ENCODE measurements at places on chromosomes 4 and X.

DNA sequence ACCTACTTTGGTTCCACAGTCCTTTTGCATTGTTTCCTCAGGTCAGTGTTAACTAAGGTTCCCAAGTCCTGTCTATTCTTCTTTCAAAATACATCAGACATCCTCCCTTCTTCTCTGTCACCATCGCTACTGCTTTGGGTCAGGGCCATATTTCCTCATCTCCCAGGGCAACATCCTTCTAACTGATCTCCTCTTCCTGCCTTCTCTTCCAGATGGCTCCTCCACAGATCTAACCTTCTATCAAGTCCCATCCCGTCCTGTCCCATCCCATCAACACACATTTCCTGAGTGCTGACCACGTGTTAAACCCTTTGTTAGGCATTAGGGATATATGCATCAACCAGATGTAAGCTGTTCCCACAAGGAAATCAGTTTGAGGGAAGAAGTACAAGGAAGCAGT lies 25.9 kb downstream of the PLAC1 start:
- DNase-seq = no peak

GRCh38 chr4:45580334-45580733 lies 543.5 kb downstream of the GABRG1 start:
- DNase-seq = no peak

GRCh38 chr4:98619180-98619579 lies 39.2 kb downstream of the TSPAN5 start:
- no peak for DNase-seq

DNA sequence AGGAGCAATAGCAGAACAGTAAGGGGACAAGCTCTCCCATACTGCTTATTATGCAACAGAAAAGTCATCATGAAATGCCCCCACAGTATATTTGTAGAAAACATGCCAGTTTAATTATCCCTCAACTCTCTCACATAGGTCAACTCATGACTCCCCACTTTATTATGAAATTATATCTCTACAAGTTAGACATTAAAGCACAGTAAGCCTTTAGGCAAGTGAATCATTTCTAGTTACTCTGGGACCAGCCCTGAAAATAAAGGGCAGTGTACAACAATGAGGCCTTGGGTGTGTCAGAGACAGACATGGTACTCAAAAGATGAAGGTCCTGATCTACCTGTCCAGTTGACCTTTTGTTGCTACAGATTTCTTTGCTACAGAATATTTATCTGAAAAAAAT lies 191.9 kb downstream of the FBXW7 start:
- no peak for DNase-seq

DNA sequence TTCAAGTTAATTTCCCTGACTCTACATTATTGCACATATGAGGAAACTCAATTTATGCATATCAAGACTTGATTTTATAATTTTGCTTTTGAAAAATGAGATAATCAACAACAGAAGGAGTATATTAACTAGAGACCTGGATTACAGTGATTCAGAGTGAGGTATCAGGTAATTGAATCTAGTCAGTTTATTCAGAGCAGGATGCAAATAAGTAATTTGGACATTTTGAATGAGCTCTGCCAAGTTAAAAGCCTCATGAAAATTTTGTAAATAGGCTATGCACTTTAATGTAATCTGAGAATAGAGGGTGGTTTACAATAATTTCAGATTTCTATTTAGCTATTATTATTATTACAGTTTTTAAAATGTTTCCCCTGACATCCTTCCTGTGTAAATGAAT lies 203.7 kb upstream of the EMCN start:
- DNase-seq = no peak

DNA sequence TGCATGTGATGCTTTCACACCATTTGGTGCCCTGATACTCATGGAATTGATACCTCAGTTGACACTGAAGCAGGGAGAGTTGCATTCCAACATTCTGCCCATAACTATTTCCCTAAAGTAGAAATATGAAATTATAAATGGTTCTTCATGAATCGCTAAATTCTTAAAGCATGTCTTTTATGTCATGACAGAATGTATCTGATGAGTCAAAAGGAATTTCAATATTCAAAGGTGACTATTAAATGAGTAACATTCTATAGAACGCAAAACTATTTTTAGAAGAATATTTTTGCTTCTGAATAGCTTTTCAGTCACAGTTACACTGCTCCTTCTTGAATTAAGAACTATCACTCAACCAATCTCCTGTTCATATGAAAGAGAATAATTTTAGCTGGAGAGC lies 152.8 kb downstream of the ADGRA3 start:
- DNase-seq = no peak

- no peak for DNase-seq
Observed at GRCh38 chr4:132683957-132684356, 465.1 kb upstream of the PCDH10 start.

GRCh38 chr4:26468283-26468949 lies 21.9 kb downstream of the CCKAR start:
- no peak for DNase-seq

DNA sequence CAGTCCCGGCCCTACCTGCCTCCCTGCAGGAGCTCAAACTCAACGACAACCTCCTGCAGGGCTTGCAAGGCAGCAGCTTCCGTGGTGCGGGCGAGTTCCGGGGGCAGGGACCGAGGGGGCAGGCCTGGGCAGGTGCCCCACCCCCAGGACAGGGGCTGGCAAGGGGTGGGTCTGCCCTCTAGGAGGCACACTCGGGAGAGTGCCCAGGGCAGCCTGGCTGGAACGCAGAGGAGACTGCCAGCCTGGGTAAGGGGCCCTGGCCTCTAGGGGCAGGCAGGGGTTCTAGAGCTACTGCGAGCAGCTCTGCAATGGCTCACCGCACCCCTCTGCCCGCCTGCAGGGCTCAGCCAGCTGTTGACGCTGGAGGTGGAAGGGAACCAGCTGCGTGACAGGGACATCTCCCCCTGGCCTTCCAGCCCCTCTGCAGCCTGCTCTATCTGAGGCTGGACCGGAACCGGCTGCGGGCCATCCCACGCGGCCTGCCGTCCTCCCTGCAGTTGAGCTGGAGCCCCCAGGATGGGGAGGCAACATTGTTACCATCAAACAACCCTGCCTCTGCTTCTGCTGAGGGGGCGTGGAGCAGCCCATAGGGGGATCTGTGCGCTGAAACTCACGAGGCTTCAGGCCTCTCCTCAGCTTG lies 12.1 kb upstream of the HAUS7 start:
- DNase-seq = no peak

DNA sequence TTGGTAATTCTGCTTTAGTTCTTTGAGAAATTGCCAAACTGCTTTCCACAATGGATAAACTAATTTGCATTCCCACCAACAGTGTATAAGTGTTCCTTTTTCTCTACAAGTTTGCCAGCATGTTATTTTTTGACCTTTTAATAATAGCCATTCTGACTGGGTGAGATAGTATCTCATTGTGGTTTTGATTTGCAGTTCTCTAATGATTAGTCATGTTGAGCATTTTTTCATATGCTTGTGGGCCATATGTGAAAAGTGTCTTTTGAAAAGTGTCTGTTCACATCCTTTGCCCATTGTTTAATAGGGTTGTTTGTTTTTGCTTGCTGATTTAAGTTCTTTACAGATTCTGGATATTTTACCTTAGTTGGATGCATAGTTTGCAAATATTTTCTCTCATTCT lies 25.9 kb downstream of the ENPEP start:
- no peak for DNase-seq

- no peak for DNase-seq
Observed at GRCh38 chr4:17758485-17758884, 22.9 kb downstream of the FAM184B start.

- no peak for DNase-seq
Observed at GRCh38 chrX:77622672-77623071, 163.3 kb downstream of the ATRX start.

DNA sequence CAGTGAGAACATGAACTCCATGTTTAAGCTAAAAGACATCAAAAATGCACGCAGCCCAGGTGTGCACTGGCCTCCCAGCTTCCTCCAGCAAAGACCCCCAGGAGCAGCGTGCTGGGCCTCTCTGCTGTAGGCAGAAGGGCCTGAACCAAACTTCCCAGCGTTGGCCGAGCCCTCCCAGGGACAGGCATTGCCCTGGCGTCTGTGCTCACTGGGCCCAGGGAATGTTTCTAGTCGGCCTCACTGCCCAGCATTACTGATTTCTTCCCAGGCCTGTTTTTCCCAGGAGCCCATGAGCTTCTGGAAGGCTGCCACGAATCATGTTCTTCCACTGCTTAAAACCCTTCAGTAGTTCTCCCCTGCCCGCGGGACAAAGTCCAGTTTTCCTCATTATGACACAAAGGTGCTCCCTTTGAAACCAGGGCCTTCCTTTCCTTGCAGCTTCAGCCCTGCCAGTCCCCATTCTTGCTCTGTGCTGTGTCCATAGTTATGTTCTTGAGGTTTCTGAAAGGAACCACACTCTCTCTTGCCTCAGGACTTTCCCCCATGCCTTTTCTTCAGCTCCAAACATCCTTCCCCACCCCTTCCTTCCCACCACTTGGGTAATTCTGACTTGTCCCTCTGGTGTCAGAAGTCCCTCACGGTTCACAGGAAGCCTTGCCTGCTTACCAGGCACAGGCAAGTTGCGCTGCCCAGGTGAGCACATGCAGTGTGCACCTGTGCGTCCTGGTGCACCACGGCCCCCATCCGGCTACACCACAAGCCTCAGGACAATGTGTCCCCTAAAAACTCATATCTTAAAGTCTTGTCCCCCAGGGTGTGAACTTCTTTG lies 93.4 kb upstream of the ENPP6 start:
- no peak for DNase-seq

DNA sequence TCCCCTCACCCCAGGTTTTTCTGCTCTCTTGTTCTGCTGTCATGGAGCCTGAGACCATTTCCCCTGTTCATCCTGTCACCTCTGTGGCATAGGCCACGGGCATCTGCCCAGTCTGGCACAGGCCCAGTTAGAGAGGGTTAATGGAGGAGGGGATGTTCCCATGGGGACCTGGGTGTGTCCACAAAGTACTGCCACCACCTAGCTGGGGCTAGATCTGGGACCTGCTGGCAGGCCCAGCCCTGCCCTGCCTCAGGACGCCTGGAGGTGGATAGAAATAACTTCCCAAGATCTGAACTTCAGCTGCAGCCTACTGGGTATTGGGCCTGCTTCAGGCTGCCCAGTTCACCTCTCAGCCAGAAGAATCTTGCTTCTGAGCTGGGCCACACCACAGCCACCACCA lies 13.5 kb downstream of the EFNB1 start:
- DNase-seq = no peak

DNA sequence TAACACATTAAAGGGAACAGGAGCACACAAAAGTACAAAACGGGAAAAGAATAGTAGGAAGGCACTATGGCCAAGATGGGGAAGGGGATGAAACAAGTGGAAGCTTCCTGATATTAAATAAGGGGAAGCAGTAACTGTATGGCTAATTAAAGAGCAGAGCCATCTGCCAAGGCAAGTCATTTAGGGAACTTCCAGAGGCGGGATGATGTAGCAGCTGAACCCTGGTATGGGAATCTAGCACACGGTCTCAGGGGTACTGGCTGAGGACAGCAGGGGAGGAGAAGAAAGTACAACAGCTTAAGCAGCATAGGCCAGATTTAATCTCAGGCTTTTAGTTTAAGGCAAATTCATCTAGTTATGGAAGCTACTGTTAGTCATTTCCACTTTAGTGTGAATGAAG lies 59.1 kb downstream of the IGFBP7 start:
- no peak for DNase-seq

DNA sequence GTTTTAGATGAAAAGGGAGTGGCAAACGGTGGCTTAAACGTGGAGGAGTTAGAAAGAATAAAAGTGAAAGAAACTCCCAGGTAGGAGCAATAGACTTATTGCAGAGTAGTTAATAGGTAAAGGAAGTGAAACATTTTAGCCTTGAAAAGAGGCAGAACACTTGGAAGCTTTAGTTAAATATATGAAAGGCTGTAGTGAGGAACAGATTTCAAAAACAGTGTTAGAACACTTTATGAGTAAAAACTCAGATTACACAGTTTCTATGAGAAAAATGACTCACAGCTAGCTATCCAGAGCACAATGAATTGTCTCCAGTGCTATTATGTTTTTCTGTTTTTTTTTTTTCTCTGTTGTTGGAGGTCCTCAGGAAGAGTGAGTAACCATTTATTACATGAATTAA lies 45.8 kb downstream of the TACR3 start:
- DNase-seq = no peak

- DNase-seq = no peak
Observed at GRCh38 chr4:43682551-43682950, 766.1 kb downstream of the KCTD8 start.

- no peak for DNase-seq
Observed at GRCh38 chr4:185713731-185714130, 98.3 kb downstream of the SORBS2 start.

DNA sequence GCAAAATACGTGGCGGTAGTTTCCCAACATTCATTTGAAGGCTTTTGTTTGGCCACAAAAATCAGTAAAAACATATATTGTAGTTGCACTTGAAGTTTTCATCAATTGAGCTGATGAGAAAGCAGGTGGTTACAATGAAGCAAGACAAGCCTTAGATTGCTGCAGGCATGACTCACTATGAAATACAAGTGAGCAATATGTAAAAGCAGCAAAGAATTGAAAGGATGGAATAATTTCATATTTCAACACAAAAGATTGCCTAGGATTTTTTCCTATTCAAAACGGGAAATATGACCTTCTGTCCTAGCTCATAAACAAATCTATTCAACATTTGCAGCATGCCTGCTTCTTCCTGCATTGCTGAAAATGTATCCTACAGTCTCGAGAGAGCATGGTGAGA lies 190.9 kb upstream of the BANK1 start:
- DNase-seq = no peak

GRCh38 chr4:2768921-2769336 lies 12.8 kb upstream of the TNIP2 start:
- no peak for DNase-seq

- no peak for DNase-seq
Observed at GRCh38 chr4:8906991-8907595, 35.5 kb upstream of the HMX1 start.

DNA sequence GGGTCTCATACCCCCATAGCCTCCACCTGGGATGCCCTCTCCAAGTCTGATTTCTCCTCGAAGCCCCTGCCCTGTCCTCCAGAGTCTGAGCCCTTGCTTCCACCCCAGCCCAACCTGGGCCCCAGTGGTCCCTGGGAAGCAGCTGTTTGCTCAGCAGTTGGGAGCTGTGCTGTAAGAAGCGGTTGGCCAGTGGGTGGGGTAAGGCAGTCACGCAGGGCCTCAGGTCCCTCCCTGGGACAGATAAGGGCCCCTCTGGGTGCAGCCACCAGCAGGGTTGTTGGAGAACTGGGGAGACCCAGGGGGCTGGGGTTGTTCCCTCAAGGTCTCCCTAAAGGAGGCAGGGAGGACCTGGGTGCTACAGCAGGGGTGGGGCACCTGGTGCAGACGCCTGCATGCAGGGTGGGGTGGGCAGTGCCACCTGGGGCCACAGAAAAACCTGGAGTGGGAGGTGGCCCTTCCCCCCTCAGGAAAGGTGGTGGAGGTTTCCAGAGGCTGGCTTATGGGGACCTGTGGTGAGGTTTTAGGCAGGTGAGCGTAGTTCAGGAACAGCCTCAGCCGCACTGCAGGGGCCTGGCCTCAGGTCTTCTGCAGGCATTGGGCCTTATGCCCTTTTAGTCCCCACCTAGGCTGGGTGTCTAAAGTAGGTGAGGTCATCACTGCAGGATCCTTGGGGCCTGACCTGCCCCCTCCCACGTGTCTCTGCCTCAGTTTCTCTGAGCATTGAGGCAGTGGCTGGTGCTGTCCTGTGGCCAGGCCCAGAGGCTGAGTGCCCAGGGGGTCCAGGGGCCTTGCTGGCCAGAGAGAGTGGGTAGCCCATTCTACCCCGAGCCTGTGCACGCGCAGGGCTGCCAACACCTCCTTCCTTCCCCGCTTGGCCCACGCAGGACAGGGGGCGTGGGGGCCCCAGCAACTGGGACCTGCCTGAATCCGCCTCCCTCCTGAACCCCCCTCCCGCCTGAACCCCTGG lies 3.1 kb upstream of the SLC26A1 start:
- no peak for DNase-seq

GRCh38 chrX:65634732-65635131 lies 32.7 kb upstream of the MSN start:
- DNase-seq = no peak
